ENCODE measurements at places on chromosomes 4 and X.

- DNase-seq: no peak
Measured at GRCh38 chr4:109126856-109127255, 175.6 kb downstream of the COL25A1 start.

DNA sequence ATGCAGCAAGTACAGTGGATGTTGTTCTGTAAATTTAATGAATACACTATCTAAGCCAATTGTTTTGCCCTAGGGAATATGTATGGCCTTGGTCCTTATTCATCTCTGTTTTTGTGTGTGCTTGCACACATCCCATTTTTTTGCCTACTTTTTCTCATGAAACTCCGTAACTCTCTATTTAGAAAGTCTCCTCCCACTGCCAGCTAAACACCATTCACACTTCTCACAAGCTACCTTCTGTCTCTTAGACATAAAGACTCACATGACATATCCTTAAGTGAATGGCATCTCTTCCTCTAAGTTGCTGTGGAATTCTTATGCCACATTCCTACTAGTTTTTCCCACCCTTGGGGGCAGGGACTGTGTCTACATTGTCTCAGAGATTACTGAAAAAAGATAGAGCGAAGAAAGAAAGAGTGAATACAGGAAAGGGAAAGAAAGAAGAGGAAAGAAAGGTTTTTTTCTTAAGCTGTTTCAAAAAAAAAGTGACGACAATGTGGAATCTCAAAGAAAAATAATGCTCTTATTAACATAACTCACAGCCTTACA lies 117.5 kb downstream of the ATG4A start:
- DNase-seq: no peak

DNA sequence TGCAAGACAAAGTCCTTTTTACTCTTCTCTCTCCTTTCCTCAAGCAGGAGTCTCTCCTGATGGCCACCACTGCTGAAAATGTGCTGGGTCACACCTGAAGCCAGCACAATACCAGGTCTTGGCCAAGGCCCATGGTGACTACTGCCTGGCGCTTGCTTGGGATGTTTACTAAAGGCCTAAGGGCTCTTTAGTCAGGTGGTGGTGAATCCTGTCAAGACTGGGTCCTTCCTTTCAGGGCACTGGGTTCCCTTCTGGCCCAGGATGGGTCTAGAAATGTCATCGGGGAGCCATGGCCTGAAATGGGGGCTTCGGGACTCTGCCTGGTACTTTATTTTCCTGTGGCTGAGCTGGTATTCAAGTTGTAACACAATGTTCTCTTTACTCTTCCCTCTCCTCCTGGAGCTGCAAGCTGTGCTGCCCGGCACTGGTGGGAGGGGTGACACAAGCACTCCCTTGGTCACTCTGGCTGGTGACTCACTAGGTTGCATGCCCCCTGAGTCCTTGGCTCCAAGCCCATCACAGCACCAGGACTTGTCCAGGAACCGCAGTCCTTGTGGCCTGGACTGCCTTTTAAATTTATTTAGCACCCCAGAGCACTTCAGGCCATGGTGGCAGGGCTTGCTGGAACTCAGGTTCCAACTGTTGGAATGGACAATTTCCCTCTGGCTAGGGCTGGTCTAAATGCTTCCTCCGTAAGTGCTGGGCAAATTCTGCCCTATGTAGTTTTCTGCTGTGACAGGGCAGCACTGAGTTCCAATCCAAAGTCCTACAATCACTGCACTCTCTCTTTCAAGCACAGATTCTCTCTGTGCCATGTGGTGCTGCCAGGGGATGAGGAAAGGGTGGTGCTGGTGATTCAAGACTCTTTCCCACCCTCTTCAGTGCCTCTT lies 11.3 kb downstream of the ARL13A start:
- no peak for DNase-seq

- DNase-seq: no peak
Measured at GRCh38 chrX:136714626-136715599, 65.8 kb downstream of the ARHGEF6 start.

- no peak for DNase-seq
Measured at GRCh38 chr4:41632481-41633073, 94.6 kb downstream of the LIMCH1 start.

DNA sequence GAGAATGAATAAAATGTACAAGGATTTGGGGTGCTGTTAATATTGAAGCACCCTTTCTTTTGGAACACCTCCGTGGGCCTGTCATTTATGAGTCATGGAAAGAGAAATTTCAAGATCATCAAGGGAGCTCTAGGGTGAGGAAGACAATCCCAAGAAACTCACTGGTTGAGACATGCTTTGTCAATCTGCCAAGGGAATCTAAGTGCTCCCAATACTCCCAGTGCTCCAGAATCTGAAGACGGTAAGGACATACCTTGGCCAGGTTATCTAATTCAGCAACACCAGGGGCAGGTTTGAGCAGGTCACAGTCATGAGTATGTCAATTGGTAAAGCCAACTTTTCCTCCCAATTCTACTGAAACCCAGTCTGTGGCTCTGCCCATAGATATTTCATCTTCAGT lies 556.4 kb upstream of the CPEB2 start:
- no peak for DNase-seq

GRCh38 chrX:50865311-50865710 lies 45.2 kb upstream of the BMP15 start:
- DNase-seq: no peak

GRCh38 chr4:87012265-87012953 lies 77.6 kb downstream of the AFF1 start:
- DNase-seq: no peak

DNA sequence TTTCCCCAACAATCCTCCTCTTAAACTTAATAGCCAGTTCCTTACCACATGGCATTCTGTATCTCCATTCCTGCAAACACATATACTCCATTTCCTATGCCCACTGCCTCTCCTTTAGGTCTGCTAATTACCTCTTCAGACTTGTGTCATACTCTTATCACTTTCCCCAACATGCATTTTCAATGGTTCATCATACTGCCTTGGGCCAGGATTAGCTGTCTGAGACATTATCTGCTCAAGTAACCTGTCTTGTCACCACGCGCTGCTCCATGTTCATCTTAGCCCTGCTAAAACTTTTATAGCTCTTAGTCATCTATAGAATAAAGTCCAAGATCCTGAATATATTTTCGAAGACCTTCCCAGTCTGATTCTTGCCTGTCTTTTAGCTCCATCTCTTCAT lies 224.1 kb upstream of the GK2 start:
- DNase-seq: no peak
